ENCODE measurements at places on chromosomes 2 and 18.

GRCh38 chr18:392928-393573 lies 107.5 kb downstream of the COLEC12 start:
- DNase-seq = no peak

DNA sequence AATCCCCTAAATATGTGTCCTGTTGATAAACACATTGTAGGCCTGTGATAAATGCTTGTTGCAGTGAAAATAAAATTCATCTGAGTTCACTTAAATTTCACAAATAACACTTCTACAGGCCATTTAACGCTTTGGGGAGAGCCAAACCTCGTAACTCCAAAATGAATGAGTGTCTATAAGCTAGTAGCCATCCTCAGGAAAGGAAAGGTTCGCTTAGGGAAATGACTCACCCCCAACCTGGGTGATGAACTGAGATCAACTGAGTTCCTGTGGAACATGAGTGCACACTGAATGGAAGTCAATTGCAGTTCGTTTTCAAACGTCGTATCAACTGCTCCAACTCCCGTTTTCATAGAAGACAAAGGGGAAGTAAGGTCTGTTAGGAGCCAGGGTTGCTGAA lies 527.6 kb upstream of the ID2 start:
- no peak for DNase-seq

- DNase-seq = no peak
Observed at GRCh38 chr2:224613543-224614286, 28.6 kb upstream of the CUL3 start.

DNA sequence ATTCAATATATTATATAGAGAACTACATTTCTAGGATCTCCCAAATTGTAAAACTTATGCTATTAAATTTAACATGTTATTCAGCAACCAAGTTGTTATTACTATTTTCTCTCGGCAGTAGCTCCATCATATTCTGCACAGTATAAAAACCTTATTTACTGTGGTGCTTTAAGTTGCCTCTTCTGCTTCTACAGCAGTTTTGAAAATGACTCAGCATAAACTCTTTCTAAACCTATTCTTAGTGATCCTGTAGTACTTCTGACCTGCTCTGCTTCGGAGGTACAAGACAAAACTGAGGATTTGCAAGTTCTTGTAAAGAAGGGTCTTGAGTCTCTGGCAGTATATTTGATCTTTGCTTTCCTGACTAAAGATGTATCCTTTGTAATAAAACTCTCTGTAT lies 567.2 kb downstream of the TMX3 start:
- DNase-seq = no peak

DNA sequence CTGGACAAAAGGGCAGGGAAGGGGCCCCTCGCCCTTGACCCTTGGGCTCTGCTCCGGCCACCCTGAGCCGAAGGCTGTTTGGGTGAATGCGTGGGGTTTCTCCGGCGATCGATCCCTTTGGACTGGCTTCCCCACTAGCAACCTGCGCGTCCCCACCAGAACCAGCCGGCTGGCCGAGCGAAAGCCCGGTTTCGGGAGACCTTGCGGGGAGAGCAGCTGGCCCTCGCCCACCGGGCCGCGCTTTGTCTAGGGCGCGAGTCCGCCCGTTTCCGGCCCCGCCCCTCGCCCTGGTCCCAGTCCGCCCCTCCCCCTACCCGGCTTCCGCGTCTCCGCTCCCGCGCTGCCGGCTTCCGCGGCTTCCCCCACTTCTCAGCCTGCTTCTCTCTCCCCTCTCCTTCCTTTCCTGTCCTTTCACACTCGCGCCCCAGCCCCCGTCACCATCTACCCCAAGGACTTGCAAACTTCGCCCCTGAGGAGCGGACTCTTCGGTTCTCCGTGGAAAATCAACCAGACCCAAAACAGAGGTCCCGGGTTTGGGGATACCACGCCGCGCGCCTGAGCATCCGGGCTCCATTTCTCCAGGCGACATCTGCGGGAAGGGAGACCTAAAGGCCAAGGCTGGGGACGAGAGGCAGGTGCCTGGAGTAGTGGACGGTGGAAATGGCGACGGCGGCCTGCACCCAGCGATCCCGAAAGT lies 48.0 kb upstream of the ATP6V1B1 start:
- peak; percentile 24 for DNase-seq

DNA sequence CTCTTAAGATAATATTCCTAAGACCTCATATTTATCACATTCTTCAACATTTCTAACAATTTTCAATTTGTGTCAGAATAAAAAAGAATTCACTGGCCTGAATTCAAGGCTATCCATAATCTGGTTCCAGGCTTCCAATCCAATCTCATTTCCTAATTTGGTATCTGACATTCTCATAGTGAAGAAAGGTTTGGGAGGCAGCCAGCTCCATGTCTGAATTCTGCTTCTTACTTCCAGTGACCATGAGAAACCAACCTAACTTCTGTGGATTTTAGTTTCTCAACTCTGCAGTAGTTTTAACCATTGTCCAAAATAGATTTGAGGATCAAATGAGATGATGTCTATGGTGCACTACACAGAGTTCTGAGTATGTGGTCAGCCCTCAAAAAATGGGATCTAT lies 439.1 kb upstream of the GCFC2 start:
- no peak for DNase-seq

DNA sequence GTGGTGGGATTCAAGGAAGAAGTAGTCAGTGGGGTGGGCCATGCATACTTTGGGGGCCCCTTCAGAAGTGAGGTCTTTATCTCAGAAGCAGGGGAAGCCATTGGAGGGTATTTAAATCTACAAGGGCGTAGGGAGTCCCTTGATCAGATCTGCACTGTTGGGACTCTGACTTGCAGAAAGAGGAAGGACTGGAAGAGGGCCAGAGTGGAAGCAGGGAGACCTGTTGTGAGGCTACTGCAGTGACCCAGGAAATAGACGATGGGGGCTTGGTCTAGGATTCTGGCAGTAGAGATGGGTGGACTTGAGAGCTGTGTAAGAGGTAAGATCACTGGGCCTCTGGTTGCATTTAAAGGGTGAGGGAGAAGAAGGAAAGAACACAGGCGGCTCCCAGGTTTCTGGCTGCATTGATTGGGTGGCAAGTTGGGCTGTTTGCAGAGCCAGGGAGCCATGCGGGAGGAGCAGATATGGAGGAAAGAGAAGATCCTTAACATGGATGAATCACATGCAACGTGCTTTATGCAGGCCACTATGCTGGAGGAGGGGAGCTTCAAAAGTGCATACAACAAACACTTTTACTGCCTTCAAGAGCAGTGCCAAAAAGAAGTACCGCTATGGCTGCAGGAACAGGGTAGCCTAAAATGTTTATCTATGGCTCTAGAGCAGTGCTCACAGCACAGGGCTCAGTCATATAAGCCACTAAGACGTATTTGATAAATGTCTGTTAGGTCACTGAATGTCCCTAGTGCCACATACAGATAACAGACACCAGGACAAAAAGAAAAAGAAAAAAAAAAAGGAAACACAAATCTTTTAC lies 2.3 kb downstream of the SFXN5 start:
- no peak for DNase-seq

GRCh38 chr2:65604246-65604645 lies 171.8 kb upstream of the SPRED2 start:
- no peak for DNase-seq

DNA sequence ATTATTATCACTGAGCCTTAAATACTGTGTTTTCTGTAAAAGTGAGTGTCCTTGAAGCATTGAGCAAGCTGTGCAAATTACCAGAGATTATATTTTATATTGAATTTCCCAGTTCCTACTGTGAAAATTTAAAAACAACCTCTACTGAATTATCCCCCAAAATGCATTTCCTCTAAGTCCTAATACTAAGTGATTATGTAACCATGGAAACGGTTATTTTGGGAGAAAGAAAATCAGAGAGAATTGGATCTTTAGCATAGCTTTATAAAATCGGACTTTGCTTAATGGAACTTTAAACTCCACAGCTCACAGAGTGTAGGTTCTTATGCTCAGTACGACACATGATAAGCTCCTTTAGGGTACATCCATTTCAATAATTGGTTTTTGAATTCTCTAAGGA lies 19.3 kb upstream of the CHMP1B start:
- DNase-seq = no peak

DNA sequence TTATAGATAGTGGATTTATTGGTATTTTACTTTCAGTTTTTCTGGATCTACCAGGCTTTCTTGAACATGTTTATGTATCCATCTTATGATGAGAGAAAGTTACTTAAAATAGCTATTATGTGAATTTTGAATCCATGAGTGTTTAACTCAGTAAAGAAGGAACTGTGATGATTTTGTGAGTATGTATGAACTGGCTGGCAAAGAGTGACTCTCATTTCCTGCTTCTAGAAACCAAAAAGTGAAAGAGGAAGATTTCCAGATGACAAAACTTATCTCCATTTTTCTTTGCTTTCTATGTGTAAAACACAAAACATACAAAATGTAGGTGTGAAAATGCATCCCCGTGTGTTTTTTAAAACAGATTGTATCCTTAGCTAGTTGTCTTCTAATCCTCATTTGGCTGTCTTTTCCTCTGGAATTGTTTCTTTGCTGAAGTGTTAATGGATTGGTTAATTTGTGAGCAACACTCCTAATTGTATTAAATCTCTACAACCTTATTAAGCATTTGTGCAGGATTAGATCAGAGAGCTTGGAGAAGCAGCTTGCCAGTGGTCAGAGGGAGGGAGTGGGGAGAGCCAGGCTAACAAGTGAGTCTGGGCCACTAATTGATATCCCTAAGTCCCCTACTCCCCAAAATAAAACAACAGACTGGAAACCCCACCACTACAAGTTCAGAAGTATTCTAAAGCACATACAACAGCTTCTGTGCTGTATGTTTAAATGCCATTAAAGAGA lies 23.9 kb downstream of the PTPRM start:
- DNase-seq = no peak

DNA sequence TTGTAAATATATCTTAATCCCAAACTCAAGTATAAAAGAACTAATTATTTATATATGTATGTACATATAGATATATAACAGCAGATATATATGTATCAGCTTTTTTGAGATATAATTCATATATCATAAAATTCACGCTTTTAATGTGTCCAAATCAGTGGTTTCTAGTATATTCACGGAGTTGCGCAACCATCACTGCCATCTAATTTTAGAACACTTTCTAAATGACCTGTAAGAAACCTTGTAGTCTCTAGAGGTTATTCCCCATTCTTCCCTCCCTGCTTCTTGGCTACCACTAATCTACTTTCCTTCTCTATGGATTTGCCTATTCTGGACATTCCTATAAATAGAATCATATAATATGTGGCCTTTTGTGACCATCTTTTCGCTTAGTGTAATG lies 163.5 kb upstream of the TCF4 start:
- DNase-seq = no peak

DNA sequence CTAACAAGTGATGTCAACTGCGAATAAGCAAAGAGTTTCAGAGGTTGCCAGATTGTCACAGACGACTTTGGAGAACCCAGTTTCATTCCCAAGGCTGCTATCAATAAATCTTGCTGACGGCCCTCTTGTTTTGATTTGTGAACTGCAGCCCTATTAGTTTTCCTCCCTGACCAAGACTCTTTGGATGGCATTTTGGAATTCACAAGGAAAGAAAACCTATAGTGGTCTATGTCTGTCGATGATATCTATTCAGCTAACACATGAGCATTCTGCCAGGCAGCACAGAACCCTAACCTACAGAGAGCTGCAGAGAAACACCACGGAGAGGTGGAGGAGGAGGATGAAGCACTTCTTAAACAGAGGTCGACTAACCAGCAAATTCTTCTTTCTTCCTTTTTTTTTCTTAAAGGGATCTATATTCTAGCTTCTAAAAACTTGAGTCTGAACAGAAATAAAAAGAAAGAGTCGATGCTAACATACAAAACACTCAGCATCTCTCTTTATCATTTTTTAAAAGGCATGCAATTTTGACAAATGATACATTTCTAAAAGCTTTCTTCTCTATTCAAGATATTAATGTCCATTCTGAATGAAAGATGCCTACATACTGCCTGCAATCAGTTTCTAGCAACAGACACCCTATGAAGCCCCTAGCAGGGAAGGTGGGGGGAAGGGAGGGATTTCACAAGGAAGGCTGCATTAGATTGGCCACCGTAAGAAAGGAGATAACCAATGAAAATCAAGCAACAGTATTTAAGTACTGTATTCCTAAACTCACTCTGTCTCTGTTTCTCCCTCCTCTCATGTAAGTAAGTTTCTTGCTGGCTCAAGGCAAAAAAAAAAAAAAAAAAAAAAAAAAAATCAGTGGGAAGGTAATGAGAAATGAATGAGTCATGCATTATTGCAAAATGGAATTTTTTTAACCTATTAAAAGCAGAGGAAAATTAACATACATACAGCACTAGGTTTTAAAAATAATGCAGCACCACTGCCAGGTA lies 83.0 kb upstream of the CHRNA1 start:
- no peak for DNase-seq

- no peak for DNase-seq
Observed at GRCh38 chr2:30022444-30023071, 101.2 kb upstream of the ALK start.

DNA sequence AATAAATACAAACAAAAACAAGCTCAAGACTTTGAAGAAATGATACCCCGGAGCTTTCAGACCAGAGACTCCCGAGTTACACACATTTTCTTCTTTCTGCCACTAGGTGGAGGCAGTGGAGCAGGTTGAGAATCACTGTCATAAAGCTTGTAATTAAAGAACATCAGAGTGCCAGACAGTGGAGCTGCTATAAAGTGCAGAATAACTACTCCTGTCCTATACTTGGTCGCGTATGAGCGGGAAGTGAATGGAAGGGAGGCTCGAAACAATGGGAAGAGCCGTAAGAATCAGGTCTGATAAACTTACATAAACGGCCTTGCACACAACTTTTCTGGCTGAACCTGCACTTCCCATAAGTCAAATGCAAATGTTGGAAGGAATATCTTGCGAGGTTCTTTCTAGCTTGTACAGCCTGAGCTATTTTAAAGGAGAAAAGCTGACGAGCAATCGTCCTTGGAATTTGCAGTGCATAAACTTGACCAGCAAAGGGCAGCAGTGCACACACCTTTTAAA lies 189.0 kb downstream of the RPIA start:
- no peak for DNase-seq

DNA sequence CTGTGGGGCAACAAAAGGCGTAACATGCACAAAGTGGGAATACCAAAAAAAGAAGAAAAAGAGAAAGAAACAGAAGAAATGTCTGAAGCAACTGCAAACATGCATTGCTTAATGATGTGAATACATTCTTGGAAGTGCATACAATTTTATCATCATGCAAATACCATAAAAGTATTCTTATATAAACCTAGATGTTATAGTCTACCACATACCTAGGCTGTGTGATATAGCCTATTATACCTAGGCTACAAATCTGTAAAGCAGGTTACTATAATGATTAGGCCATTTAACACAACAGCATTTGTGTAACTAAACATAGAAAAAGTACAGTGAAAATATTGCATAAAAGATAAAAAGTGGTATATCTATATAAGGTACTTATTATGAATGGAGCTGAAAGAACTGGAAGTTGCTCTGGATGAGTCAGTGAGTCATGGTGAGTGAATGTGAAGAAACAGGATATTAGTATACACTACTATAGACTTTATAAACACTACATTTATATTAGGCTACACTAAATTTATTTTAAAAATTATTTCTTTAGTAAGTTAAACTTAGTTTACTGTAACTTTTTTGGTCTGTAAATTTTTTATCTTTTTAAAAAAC lies 319.4 kb upstream of the KCNH7 start:
- DNase-seq = no peak

- DNase-seq = no peak
Observed at GRCh38 chr2:240898108-240898730, 2.3 kb upstream of the MAB21L4 start.

- DNase-seq = no peak
Observed at GRCh38 chr18:47773931-47774330, 156.5 kb downstream of the SMAD2 start.

Measured in stimulated activated CD4-positive, alpha-beta T cell treated with anti-CD3 and anti-CD28 coated beads, Interleukin-1b, Interleukin-23, amount 100 ng/mL, for 1 hour (primary cell).